Stimulated activated CD4-positive, alpha-beta T cell treated with anti-CD3 and anti-CD28 coated beads, Interleukin-15, amount 100 ng/mL, for 1 hour (primary cell): ENCODE measurements at places on chromosomes 13 and 19.

GRCh38 chr19:51891193-51891747, 3.5 kb upstream of the ZNF577 start:
- no peak for DNase-seq

DNA sequence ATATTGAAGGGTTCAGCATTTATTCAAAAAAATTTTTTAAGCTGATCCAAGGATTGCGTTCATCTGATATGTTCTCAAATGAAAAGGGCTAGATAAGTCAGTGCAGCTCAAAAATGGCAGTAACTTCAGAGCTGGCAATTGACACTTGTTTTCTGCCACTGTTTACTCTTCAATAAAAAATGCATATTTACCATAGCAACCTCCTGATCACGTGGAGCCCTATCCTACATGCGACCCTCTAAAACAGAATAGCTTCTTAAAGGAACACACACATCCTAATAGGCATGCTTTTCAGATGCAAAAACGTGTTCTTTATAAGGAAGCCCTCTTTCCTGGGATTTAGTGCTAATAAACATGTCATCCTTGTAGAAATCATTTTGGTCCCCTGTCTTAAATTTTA, 150.2 kb downstream of the ZNF536 start:
- no peak for DNase-seq

- DNase-seq, result no peak
Measured at GRCh38 chr13:19713186-19713965, 69.4 kb downstream of the PSPC1 start.

DNA sequence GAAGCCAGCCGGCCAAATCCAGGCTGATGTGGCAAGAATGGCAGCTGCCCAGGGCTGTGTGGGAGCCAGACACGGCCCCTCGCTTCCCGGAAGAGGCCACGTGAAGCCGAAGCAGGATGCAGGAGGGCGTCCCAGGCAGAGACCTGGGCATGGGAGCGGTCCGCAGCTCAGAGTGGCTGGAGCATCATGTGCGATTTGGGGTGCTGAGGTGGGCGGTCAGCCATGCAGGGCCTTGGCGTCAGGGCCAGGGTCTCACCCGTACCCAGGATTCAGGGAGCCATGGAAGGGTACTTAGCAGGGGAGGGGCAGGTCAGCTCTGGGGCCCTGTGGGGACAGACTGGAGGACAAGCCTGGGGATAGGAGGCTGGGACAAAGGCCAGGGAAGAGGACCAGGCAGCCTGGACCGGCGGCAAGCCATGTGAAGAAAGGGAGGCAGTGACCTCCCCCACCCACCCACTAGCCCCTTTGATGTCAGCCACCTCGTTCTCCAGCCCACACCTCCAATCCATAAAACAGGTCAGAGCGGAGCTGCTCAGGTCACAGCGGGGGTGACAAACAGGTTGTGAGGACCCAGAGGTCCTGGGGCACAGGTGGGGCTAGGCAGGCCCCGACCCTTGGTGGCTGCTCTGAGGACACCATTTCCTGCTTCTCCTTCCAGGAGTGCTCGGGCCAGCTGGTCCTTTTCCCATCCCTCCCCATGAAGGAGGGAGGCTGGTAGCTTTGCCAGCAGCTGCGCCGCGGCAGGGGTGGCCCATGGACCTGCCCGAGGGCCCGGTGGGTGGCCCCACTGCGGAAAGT, 2.3 kb downstream of the KASH5 start:
- DNase-seq, result no peak

DNA sequence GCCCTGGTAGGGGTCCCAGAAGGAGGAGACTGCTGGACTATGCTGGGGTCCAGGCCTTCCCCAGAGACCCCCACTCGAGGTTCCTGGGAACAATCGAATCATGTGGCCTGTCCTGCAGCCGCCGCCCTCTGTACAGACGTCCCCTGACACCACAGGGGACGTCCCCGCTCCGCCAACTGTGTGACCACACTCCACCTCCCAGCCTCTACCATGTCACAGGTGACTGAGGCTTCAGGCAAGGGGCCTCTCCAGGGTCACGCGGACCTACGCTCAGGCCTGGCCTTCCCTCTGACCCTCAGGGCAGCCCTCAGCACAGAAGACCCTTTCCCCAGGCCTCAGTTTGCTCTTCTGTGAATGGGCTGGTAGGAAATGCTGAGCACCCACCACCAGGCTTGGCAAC, 13.1 kb upstream of the TMEM161A start:
- DNase-seq, result no peak

- no peak for DNase-seq
Measured at GRCh38 chr19:12047868-12048267, 4.9 kb downstream of the ZNF878 start.

DNA sequence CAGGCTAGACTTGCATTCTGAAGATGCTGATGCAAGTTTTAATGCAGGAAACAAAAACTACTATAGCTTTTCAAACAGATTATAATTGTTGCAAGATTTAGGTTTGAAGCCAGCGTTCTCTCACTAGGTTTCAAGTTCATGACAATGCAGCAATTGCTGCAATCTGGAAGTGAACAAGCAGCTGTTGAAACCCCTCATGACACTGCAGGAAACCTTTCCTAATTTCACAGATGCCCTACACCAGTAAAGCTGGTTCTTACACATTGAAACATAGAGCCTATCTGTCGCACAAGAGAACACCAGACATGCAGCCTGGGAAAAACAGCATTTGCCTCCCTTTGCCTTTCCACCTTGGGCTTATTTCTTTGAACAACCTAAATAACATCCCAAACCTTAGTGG, 1737.2 kb upstream of the MIR17HG start:
- DNase-seq, result no peak

DNA sequence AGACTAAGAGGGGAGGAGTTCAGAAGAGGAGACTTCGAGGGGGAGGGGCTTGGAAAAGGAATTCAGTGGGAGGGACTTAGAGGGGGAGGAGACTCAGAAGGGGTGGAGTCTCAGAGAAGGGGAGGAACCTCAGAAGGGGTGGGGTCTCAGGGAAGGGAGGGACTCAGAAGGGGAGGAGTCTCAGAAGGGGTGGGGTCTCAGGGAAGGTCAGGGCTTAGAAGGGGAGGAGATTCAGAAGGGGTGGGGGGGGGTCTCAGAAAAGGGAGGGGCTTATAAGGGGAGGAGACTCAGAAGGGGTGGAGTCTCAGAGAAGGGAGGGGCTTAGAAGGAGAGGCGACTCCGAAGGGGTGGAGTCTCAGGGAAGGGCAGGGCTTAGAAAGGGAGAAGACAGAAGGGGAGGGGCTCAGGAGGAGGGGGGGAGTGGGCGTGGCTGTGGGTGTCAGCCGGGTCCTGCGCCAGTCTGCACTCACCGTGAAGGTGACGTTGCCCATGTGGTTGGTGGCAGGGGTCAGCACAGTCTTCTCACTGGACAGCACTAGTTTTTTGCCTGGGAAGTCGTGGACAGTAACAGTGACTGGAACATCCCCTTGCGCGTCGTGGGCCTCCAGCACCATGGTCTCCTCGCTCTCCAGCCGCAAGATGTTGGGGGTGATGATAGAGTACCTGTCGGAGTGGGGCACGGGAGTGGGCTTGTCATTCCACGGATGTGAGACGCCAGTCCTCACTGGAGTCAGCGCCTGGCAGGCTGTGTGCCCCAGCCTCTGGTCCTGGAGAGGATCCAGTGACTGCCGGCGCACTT, 1.5 kb downstream of the C3 start:
- no peak for DNase-seq

GRCh38 chr19:54392105-54392504, 23.2 kb upstream of the TTYH1 start:
- no peak for DNase-seq

DNA sequence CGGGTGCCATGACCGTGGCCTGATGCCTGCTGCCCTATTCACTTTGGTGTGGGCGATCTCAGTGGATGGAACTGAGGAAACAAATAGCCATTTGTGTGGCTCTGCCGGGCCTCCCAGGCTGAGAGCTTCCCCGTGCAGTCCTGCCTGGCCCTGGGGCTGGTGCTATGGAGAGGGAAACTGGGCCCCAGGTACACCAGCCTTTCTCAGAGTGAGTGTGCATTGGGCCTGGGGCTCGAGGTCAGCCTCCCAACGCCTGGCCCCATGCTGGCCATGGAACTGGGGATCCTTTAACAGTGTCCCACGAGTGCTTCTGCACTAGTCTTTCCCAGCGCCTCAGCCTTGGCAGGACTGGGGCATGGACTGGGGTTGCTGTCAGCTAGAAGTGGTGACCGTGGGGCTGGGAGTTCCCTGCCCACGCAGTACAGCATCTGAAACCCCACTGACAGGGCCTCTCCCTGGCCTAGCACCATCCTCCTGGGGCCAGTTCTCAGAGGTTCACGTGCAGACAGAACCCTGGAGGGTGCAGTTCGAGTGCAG, 10.5 kb downstream of the PLEKHF1 start:
- DNase-seq, result no peak

- no peak for DNase-seq
Measured at GRCh38 chr19:51712461-51713081, 11.2 kb downstream of the HAS1 start.

GRCh38 chr19:39004403-39004802, 27.9 kb downstream of the FBXO27 start:
- no peak for DNase-seq

DNA sequence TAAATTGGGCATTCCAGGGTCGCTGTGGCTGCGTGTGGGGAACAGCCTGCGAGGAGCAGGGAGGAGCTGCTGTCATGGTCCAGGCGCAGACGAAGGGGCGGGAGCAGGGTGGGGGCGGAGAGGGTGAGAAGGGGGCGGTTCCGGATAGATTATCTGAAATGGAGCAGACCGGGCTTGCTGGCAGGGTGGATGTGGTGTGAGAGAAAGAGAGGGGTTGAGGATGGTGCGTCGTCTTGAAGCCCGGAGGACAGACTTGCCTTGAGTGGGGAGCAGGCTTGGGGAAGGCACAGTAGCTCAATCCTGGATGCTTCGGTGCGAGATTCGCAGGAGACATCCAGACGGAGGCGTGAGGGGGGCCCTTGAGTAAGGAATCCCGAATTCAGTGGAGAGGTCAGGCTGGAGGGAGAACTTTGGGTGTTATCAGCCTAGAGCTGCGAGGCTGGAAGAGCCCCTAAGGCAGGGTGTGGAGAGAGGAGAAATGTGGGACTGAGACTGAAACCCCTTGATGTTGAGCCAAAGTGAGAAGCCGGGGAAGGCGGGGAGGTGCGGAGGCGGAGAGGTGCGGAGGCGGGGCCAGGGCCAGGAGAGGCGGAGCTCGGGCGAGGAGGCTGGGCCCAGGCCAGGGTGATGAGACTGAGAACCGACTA, 40.6 kb downstream of the DPF1 start:
- no peak for DNase-seq

GRCh38 chr13:28890712-28891111, 70.6 kb downstream of the MTUS2 start:
- no peak for DNase-seq
